ENCODE measurements at places on chromosomes 4 and X.
A peak's percentile ranks its signal among the peaks of the same experiment; 100 is the strongest.

DNA sequence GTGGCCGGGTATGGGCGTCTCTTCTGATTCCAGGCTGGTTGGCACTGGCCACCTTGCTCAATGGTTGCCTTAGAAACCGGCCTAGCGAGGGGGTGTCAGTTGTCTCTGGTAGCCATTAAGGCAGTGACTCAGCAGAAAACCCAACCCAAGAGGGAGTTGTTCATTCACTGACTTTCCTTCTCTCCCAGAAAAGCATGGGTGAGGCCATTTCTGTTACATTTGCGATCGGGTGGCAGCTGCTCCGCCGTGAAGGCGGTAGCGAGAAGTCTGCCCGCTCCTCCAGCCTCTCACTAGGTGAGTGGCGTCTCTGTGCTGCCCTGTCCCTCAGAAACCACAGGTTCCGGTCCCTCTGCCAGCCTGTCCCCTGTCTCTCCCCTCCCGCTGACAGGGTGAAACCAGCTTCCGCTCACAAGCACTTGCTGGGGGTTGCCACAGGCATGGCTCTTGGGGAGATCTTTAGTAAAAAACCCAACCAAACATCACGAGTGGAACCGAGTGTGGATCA lies 17.4 kb downstream of the IRAK1 start:
- no peak for DNase-seq

DNA sequence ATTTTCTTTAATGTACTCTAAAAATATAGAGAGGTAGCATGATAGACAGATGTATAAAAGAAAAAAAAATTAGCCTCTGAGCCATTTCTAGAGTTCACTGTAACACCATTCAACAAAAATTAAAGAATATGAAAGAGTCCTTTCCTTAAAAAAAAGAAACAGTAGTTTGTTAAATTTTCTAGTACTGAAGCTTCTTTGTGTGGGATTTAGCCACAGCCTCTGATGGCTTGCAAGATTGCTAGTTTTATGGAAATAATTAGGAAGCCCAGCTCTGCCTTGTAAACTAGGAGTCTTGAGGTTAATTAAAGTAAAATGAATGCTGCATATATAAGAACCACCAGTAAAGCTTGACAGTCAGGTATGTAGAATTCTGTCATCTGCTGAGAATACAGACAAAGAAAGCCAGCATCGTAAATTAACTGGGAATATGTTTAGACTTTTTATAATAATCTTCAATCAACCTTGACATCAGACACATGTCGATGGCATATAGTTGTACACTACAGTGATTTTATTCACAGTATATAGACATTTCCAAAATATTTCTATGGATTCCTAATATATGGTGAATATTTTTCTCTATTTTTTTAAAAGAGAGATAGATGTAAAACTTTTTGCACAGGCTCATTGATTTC lies 44.8 kb upstream of the NEIL3 start:
- no peak for DNase-seq

GRCh38 chr4:56906489-56907393 lies 959 bp upstream of the REST start:
- no peak for DNase-seq

GRCh38 chr4:52600275-52600674 lies 58.8 kb downstream of the USP46 start:
- DNase-seq = no peak

- no peak for DNase-seq
These were observed 331.2 kb downstream of the PAPSS1 start for GRCh38 chr4:107388736-107389274.

- no peak for DNase-seq
These were observed 578.2 kb downstream of the KLHL13 start for GRCh38 chrX:117538178-117539089.

- DNase-seq = no peak
These were observed 52.8 kb upstream of the CD99 start for GRCh38 chrX:2638279-2638678.

- DNase-seq = no peak
These were observed 594 bp downstream of the MSMO1 start for GRCh38 chr4:165328101-165328425.

DNA sequence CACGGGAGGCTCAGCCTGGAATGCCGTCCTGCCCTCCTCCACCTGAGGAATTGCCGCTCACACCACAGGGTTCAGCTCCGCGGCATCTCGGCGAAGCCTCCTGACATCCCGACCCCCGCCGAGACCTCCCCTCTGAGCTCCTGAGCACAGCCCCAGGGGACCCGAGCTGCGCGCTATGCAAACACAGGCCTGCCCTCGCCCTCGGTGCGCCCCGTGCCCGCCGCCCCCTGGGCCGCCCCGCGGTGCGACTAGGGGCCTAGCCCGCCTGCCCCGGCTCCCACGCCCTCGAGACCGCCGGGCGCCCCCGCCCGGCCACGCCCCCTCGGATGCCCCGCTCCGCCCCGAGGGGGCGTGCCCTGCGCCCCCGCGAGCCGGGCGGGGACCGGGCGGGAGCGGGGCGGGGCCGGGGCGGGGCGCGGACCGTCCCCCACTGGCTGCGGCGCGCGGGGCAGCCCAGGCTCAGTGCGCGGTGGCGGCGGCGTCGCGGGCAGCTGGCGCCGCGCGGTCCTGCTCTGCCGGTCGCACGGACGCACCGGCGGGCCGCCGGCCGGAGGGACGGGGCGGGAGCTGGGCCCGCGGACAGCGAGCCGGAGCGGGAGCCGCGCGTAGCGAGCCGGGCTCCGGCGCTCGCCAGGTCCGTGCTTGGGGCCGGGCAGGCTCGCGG lies at the start of gene FGFR3:
TSS of gene FGFR3 (plus strand) at position 462 of the 664 bp plus-strand sequence. CDS start 642 bp downstream, outside the sequence.
- peak; percentile 60 for DNase-seq

GRCh38 chr4:107997794-107998193 lies 8.1 kb downstream of the HADH start:
- no peak for DNase-seq

GRCh38 chr4:154982187-154983047 lies 201.3 kb downstream of the RBM46 start:
- DNase-seq = no peak

DNA sequence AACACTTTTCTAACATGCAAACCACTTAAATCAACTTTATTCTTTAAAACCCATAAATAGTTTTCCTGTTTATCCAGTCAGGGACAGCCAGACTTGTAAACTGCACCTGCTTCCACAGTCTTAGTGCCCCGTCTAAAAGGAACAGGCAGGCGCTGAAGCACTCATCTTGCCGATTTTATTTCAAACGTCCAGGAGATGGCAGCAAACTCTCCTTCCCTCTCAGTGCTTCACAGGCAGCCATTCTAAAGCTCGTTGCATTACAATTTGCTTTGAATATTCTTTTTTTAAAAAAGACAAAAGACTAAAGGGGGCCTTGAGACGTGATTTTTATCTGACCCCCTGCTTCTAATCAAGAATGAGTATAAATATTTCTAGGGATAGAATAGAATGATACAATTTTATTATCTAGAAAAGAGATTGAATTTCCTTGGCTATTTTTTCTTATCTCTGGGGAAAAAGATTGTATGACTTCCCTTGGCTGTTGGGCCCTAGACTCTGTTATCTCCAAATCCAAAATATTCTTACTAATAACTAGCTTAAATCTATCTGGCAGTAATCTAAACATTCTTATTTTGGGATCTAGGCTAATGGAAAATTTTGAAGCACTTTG lies 93.6 kb upstream of the MYOZ2 start:
- DNase-seq = peak; percentile 51

Data from activated naive CD4-positive, alpha-beta T cell treated with anti-CD3 and anti-CD28 coated beads, Interleukin-2, amount 50 U/mL, for 72 hours (primary cell).